ENCODE measurements at places on chromosomes 3 and 15. TPM values are rescaled to one million over a fixed set of nuclear protein-coding genes. Genes with fewer than 3 reads are reported as not detected.

MESP2 gene
- total RNA-seq: 0.28 TPM

DNA sequence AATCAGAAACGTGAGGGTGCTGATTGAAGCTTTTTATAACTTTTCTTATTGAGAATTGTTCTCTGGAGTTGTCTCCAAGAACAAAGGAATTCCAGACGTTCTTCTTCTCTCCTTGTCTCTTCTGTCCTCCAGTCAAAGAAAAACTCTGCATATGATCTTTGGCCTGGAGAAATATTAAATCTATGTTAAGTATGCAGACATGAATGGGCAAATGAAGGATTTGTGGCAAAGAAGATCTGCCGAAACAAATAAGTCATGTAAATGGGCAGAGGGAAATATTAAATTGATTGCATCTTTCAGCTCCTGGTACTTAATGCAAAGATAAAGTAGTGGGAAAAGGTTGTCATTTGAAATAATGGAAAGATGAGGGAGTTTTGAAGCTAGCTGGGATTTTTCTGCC is 74.9 kb downstream of the IGF1R start:
- no peak overlapping the region for H3K4me3 ChIP-seq
- H3K27me3 ChIP-seq: no peaks in the 10 kb centered on the region
- no peak overlapping the region for H3K27ac ChIP-seq
- no peak for DNase-seq
- no peaks in the 10 kb centered on the region for H3K36me3 ChIP-seq

DNA sequence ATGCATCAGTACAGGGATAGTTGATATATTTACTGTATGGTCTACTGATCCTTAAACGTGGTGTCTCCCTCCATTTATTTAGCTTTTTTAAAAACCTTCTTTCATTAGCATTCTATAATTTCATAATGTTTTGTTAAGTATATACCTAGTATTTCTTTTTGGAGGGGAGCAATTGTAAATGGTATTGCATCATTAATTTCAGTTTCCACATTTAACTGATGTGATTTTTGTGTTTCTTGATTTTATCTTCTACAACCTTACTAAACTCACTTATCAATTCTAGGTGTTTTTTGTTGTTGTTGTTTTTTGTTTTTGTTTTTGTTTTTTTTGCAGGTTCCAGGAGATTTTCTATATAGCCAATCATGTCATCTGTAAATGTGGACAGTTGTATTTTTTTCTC is 18.4 kb downstream of the GOLGA6L1 start:
- H3K27me3 ChIP-seq: no peaks in the 10 kb centered on the region
- no peaks in the 10 kb centered on the region for H3K4me1 ChIP-seq
- H3K27ac ChIP-seq: no peak overlapping the region
- H3K4me3 ChIP-seq: no peak overlapping the region

DNA sequence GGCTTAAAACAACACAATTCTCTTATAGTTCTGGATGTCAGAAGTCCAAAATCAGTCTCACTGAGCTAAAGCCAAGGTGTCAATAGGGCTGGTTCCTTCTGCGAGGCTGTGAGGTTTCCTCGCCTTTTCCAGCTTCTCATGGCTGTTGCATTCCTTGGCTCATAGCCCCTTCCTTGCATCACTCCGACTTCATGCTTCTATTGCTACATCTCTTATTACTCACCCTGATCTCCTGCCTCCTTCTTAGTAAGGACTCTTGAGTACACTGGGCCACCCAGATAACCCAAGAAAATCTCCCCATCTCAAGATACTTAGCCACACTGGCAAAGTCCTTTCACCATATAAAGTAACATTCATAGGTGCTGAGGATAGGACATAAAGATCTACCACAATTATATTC is 193.9 kb downstream of the ADAMTS17 start:
- no peak for DNase-seq
- H3K27me3 ChIP-seq: no peaks in the 10 kb centered on the region
- no peaks in the 10 kb centered on the region for H3K4me1 ChIP-seq
- no peak overlapping the region for H3K27ac ChIP-seq
- no peaks in the 10 kb centered on the region for H3K36me3 ChIP-seq

DNA sequence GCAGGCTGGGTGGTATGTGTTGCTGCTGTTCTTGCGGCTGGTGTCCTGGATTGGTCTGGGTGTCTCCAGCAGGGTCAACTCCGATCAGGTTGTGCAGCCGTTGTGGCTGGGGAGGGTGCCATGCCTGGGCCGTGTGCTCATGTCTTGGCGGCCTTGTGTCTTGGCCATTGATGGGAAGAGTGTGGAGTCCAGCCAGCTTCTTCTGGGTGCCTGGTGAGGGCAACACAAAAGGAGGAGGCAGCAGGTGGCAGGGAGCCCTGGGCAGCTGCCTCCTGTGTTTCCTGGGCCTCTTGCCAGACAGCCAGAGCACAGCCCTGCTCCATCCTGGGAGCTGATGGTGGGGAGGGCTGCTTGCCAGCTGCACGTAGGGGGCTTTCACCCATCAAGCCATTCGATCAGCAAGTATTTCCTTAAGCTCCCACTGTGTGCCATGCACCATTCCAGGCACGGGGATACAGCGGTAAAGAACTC is 4.3 kb downstream of the CHAC1 start:
- H3K4me1 ChIP-seq: peaks cover 26% of the 10 kb centered on the region
- peaks cover 28% of the 10 kb centered on the region for H3K36me3 ChIP-seq
- H3K4me3 ChIP-seq: no peak overlapping the region
- no peak for DNase-seq
- no peaks in the 10 kb centered on the region for H3K27me3 ChIP-seq

- H3K36me3 ChIP-seq: peaks cover 17% of the 10 kb centered on the region
- no peaks in the 10 kb centered on the region for H3K27me3 ChIP-seq
- H3K4me3 ChIP-seq: no peak overlapping the region
- no peak overlapping the region for H3K27ac ChIP-seq
- H3K4me1 ChIP-seq: peaks cover 16% of the 10 kb centered on the region
- no peak for DNase-seq
Measured at GRCh38 chr3:15753056-15753710, 44.6 kb downstream of the ANKRD28 start.

DNA sequence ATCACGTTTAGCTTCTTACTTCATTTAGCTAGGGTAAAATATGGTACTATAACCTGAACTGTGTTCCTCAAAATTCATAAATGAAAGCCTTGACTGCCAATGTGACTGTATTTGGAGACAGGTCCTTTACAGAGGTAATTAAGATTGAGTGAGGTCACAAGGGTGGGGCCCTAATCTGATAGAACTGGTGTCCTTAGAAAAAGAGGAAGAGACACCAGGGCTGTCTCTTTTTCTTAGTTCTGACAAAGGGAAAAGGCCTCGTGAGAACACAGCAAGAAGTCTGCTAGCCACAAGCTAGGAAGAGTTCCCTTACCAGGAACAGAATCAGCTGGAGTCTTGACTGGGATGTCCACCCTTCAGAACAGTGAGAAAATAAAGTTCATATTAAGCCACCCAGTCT is 162.7 kb downstream of the GMNC start:
- no peak overlapping the region for H3K27ac ChIP-seq
- H3K4me3 ChIP-seq: no peak overlapping the region
- H3K4me1 ChIP-seq: no peaks in the 10 kb centered on the region
- DNase-seq: no peak

All from IMR-90 (cell line).